ENCODE measurements at places on chromosomes 16 and 17.

GRCh38 chr17:20141198-20141972 is 132.2 kb downstream of the SPECC1 start:
- DNase-seq = no peak

- DNase-seq = no peak
These were observed 1.6 kb downstream of the FHOD1 start for GRCh38 chr16:67245674-67246080.

DNA sequence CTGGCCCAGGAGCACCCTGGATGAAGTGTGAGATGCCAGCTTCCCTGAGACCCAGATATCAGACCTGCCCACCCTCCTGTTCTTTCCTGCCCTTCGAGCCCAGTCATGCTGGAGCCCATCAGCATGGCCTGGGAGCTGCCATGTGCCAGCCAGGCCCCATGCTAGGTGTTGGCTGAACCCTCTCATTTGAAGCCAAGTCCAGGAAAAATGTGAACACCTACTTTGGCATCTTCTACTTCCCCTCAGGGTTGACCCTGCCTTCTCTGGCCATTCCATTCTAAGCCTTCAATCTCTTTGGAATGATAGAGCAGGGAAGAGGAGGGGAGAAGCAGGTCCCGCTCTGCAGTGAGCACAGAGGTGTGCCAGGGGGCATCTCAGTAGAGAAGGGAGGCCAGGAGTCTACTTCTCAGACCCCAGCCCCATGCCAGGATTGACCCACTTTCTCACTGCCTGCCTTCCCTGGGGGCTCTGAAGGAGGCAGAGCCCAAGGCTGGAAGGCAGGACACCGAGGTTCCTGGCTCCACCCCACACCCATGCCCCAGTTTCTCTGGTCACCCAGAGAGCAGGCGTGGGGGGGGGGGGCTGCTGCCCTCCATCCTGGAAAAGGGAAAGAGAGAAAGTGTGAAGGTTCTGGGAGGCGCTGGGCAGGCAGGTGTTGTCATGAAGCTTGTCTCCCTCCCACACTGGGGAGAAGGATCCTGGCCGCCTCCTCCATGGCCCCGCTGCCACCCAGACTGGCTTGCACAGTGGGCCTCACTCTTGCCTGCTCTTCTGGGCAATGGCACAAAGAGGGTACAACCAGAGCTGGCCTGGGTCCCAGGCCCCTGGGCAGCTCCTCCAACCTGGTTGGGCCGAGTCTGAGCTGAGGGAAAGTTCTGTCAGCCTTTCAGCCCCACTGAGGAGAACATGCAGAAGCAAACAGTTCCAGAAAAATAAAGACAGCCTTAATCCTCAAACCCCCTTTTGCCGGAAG is 9.3 kb downstream of the HDAC5 start:
- no peak for DNase-seq

DNA sequence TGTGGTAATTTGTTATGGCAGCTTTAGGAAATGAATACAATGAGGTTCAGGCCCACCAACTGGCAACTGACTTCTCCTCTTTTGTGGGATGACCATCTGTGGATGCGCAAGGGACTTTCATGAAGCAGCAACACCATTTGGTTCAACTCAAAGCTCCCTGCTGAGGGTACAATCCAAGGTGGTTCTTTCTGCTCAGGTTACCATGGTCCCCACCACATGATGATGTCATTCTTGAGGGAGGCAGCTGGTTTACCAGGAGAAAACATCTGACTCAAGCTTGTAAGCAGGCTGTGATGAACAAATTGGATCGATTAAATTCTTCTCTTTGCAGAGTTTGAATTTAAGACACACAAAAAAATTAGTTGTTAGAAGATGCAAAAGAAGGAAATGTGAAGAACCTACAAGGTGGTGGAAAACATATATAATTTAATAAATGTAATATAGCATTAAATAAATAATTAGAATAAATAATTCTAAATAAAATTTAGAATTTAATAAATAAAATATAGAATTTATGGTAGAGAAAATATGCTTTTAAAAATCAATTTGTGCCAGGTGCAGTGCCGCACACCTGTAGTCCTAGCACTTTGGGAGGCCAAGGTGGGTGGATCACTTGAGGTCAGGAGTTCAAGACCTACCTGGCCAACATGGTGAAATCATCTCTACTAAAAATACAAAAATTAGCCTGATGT is 67.6 kb upstream of the ANKFN1 start:
- DNase-seq = no peak

DNA sequence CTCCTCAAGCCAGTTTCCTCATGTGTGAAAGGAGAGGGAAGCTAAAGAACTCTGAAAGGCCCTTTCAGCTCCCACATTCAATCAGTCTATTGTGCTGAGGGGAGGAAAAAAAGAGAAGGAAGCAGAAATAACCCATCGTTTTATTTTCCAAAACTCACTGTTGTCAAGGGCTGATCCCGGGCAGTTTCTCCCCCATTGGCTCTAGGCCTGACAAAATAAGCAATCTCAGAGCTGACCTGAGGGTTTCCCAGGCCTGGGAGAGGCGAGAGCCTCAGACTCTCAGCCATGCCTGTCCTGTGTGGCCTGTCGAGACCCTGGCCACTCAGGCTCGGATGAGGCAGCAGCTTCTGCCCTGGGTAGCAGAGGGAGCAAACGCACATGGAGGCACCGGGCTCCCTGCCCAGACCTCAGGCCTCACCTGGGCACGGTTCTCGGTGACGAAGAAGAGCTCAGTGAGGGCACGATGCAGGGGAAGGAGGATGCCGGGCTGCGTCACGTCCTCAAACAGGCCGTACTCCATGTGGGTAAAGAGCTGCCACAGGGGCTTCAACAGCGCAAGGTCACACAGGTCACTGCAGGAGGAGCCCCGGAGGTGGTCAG is 45.0 kb upstream of the ATP2A3 start:
- DNase-seq = no peak

DNA sequence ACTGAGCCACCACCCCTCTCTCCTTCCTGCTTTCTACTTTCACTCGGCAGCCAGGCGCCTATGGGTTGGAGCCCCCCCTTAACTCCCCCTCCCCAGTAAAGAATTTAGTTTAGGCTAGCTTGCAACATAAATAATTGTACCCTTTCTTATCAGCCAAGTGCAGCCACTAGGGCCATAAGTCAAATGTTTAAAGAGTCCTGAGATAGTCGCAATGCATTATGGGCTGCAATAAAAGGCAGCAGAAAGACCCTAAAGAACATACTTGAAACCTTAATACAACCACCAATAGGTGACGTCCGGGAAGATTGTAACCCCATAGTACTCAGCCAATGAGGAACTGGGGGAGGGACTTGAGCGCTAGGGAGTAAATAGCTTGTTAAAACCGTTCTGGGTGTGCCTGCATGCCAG is 40.5 kb downstream of the C16orf82 start:
- DNase-seq = no peak

DNA sequence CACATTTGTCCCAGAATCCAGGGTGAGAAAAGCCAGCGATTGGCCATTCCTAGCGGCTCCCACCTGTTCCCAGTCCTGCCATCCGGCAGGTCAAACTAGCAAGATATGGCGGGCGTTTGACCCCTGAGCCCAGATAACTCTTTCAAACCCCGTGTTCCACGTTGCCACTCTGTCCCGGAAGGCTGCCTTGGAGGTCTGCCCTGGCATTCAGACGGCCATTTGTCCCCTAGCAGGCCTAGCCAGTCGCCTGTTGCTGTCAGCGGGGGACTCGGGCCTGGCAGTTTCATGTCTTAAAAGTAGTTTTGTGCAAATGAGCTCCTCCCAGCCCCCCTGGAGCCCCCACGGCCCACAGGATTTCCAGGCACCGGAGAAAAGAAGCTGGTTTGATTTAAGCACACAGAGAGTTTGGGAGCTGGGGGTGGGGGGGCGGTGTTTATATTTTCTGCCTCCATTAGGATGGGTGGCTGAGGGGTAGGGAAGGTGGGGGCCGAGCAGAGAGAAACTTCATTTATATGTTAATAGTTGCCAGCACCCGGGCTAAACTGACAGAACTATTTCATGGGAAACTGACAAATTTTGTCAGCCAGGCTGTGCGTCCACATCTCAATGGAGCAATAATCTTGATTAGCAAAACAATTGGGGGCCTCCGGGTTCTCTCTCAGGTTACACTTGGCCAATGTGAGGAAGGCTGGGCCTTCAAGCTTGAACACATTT is 240.9 kb upstream of the SALL1 start:
- DNase-seq = no peak

- no peak for DNase-seq
These were observed 14.2 kb downstream of the LGALS3BP start for GRCh38 chr17:78965491-78965924.

GRCh38 chr17:31171701-31172100 is 76.9 kb downstream of the NF1 start:
- no peak for DNase-seq

GRCh38 chr17:50953831-50954601 is 87.9 kb upstream of the TOB1 start:
- DNase-seq = no peak

- DNase-seq = no peak
These were observed 9.2 kb downstream of the NETO2 start for GRCh38 chr16:47134550-47134949.

GRCh38 chr17:48860034-48860433 is 29.2 kb downstream of the CALCOCO2 start:
- no peak for DNase-seq

DNA sequence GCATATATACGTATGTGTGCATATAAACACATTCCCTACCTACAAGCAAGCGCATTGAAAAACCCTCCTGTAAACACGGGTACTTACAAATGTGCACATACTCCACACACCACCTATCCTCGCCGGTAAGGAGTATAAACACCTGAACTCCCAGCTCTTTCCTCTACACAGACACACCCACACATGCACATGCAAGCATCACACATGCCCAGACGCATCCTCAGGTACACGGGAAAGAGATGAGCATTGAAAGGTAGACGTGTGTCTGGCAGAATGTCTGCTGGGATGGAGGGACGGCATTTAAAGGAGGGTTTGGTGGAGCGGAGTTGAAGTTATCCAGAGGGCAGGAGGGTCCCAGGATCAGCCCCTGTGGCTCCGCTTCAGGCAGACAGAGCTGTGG is 4.7 kb upstream of the SMTNL2 start:
- DNase-seq = no peak

DNA sequence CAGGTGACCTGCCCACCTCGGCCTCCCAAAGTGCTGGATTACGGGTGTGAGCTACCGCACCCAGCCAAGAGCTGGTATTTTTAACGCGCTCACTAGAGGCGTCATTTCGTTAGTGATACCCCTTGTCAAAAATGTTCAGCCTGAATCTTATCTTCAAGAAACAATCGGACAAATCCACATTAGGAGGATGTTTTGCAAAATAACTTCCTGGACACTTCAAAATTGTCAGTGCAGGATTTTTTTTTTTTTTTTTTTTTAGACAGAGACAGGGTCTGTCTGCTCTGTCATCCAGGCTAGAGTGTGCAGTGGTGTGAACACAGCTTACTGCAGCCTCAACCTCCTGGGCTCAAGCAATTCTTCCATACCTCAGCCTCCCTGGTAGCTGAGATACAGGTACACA is 63.0 kb downstream of the RMI2 start:
- DNase-seq = no peak

- no peak for DNase-seq
These were observed 25.4 kb upstream of the DYNLRB2 start for GRCh38 chr16:80515374-80515773.

GRCh38 chr17:75404731-75405364 is 630 bp downstream of the GRB2 start:
- no peak for DNase-seq

DNA sequence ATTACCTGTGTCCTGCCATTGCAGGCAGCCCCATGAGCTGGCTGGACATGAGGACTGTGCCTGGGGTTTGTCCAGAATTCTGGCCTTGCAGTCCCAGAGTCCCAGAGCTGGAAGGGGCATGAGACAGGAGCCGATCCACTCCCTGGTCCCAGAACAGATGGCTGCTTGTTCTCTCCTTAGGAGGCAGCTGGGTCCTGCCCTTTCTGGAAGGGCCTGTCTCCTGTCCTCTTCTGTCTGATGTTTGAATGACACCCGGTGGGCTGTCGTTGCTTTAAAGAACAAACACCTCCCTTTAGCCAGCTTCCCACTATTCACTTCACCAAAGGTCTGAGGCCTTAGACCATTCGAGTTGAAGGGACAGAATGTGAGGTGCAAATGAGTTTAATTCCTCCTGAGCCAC is 63.8 kb downstream of the RAP1GAP2 start:
- DNase-seq = no peak

DNA sequence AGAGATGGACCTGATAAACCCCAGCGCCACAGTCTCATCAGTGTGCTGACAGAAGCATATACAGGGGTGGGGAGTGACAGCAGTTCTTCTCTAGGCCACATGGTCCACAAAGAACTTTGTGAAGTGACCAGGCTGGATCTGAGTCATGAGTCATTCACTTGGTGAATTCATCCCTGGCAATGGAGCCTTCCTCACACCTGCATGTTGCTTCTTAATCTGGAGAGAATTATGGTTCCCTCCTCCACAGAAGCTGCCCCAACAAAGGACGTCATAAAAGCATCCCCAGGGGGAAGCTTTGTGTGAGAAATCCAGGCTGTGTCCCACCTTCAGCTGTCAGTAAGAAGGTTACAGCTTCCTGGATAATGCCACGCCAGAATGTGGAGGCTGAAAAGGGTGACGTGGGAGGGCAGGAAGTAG is 215.6 kb upstream of the MAF start:
- DNase-seq = no peak

- DNase-seq = no peak
These were observed 17.1 kb downstream of the PLEKHG4 start for GRCh38 chr16:67296420-67296819.

- DNase-seq = no peak
These were observed 244.8 kb downstream of the FOXL1 start for GRCh38 chr16:86823125-86823524.

- peak; percentile 31 for DNase-seq
These were observed 29.3 kb downstream of the MXRA7 start for GRCh38 chr17:76681222-76682137.

DNA sequence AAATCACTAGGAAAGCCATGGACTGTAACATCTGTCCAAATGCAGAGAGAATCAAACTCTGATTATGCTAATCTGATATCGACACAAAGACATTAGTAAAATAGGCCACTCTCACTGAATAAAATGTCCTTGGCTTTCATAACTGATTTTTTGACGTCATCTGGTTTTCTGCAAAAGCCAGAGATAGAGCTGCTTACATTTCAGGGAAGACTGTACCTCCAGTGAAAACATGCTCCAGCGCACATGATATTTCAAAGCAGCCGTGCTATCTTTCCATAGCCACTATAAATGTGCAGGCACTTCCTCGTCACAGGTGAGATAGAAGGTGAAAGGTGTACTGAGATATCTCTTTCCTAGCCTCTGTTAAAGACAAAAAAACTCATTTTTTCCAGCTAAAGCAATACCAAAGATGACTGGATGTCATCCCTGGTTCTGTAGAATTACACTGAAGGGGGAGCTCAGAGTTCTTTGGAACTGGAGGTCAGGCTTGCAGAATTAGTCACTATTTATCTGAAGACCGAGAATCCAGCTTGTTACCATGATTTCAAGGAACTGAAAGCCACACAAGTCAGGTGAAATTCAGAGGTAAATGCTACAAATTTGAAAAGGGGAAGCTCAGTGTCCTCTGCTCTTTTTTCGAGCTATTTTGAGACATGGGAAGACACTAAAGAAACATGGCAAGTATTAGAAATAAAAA is 249.5 kb downstream of the CA10 start:
- DNase-seq = no peak

Data from stimulated activated CD4-positive, alpha-beta T cell treated with anti-CD3 and anti-CD28 coated beads, Interleukin-1b, Interleukin-23, amount 100 ng/mL, for 1 hour (primary cell).